ENCODE measurements at places on chromosomes 12 and 14. TPM values are rescaled to one million over a fixed set of nuclear protein-coding genes. Genes with fewer than 3 reads are reported as not detected.

DNA sequence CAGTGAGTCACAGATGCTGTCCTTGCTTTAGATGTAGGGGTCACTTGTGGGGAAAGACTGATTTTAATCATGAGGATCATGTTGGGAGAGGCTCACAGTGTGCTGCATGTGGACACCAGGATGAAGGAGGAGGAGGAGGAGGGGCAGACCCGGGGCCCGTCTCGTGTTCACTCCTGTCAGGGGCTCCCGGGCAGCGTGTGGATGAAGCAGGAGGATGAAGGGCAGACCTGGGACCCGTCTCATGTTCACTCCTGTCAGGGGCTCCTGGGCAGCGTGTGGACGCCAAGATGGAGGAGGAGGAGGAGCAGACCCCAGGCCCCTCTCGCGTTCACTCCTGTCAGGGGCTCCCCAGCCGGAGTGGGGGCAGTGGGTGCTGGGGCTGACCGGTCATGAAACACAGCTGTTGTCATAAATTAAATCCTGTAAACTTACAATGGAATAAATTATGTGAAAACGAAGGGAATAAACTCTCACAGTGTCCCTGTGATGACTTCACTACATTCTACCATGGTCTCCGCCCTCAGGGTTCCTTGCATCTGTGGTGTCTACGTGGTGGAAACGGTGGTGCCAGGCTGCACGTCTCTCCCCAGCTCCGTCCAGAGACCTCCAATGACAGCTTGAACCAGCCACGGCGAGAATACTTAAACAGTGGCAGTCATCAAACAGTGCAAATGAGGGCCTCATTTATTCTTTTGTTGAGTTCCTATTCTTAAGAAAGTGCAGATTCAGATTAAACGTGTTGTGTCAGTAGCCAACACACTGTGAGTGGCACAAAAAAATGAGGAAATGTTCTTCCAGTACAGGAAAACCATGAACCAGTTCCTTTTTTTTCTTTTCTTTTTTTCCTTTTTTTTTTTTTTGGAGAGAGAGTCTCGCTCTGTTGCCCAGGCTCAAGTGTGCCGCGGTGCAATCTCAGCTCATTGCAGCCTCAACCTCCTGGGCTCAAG is 37.7 kb upstream of the SFSWAP start:
- no peak for DNase-seq
- H3K4me3 ChIP-seq: no peak overlapping the region
- no peaks in the 10 kb centered on the region for H3K4me1 ChIP-seq
- H3K27ac ChIP-seq: no peak overlapping the region

GRCh38 chr12:48040354-48040753 is 36.1 kb upstream of the COL2A1 start:
- H3K4me1 ChIP-seq: no peaks in the 10 kb centered on the region
- no peaks in the 10 kb centered on the region for H3K27me3 ChIP-seq
- no peak overlapping the region for H3K27ac ChIP-seq
- H3K36me3 ChIP-seq: peaks cover 6% of the 10 kb centered on the region
- DNase-seq: no peak

The PPM1H gene
- 10.3 TPM for total RNA-seq

- no peak for DNase-seq
- H3K36me3 ChIP-seq: no peaks in the 10 kb centered on the region
- no peaks in the 10 kb centered on the region for H3K4me1 ChIP-seq
- no peak overlapping the region for H3K27ac ChIP-seq
- H3K4me3 ChIP-seq: no peak overlapping the region
These were observed 170.6 kb downstream of the CRADD start for GRCh38 chr12:93847517-93848474.

The RNASE7 gene
- total RNA-seq: not detected

The TMEM119 gene
- 4.6 TPM for total RNA-seq

DNA sequence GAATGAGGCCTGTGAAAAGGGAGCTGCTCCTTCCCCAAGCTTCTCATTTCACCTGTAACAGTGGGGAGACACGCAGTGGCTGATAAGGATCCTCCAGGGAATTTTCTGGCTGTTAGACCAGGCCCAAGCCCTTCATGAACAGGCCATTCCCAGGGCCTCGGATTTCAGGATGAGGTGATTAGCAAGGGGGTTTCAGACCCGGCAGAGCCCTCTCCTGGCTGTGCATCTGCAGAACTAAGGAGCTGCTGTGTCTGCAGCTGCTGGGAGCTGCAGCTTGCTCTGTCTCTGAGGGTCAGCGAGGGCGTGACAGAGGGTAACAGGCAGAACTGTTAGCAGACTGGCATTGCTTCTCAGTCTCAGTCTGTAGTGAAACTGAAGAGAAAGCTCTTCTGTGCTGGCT is 110.4 kb downstream of the KCNA5 start:
- no peak overlapping the region for H3K27ac ChIP-seq
- H3K36me3 ChIP-seq: no peaks in the 10 kb centered on the region
- no peaks in the 10 kb centered on the region for H3K4me1 ChIP-seq
- no peaks in the 10 kb centered on the region for H3K27me3 ChIP-seq
- H3K4me3 ChIP-seq: no peak overlapping the region

The SPRYD3 gene
- total RNA-seq: 68.0 TPM

DNA sequence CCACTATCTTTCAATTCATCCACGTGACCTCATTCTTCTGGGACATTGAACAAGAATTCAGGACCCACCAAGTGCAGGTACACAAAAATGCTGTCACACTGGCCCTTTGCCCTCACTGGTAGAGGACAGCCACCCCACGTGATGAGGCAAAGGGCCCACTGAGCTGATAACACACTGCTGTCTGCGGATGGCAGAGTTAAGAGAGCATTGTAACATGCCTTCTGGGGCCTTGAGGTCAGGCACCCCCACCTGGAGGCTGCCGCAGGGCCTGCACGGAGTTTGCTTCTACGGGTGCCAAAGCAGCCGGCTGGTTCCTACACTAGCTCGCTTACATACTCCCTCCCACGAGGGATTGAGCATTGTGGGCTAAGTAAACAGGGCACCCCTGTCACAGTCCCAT is 101.0 kb downstream of the LRIG3 start:
- H3K27me3 ChIP-seq: no peaks in the 10 kb centered on the region
- no peak overlapping the region for H3K4me3 ChIP-seq
- no peak for DNase-seq
- H3K36me3 ChIP-seq: no peaks in the 10 kb centered on the region

The SLC2A3 gene
- 136 TPM for total RNA-seq

GRCh38 chr14:64646103-64646502 is 58.1 kb upstream of the PLEKHG3 start:
- no peak for DNase-seq
- H3K36me3 ChIP-seq: no peaks in the 10 kb centered on the region
- H3K27me3 ChIP-seq: no peaks in the 10 kb centered on the region
- H3K4me3 ChIP-seq: no peak overlapping the region
- H3K4me1 ChIP-seq: no peaks in the 10 kb centered on the region
- H3K27ac ChIP-seq: no peak overlapping the region

The GLT8D2 gene
- total RNA-seq: 45.2 TPM

DNA sequence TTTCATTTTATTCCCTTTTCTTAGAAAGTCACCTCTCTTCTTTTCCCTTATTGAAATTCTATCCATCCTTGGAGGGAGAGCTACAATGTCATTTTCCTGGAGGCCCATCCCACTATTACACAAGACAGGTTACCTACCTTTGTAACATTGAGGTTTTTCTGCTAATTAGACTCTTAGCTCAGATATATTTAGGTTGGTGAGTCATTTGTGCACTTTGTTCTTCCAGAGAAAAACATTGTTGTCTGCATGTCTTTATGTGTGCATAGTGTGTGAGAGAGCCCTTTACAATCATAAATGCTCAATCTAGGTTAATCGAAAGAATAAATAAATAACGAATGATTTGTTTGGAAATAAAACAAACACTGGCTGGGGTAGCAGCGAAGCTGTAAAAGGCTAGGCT is 191.8 kb downstream of the DACT1 start:
- H3K4me3 ChIP-seq: no peak overlapping the region
- no peak for DNase-seq
- H3K27me3 ChIP-seq: no peaks in the 10 kb centered on the region
- no peaks in the 10 kb centered on the region for H3K36me3 ChIP-seq
- no peak overlapping the region for H3K27ac ChIP-seq

- no peak overlapping the region for H3K27ac ChIP-seq
- DNase-seq: no peak
- H3K27me3 ChIP-seq: no peaks in the 10 kb centered on the region
- H3K4me3 ChIP-seq: no peak overlapping the region
- H3K4me1 ChIP-seq: no peaks in the 10 kb centered on the region
These were observed 9.8 kb upstream of the EXD2 start for GRCh38 chr14:69181491-69181890.

The COX6A1 gene
- 229 TPM for total RNA-seq

DNA sequence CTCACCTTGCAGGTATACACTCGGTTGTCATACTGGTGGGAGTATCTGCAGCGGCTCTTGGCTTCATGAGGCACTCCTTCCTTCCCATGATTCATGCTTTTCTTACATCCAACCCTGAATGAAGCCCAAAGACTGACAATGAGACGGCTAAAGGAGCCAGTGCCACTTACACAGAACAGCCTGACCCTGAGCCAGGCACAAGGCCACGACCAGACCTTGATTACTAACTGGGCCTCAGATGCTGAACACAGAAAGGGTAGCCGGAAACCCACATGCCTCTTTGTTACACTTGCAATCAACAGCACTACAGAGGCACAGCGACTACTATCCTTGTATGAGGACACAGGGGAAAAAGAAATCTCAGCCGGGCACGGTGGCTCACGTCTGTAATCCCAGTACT is 48.0 kb downstream of the ZFYVE1 start:
- H3K27me3 ChIP-seq: no peaks in the 10 kb centered on the region
- no peaks in the 10 kb centered on the region for H3K4me1 ChIP-seq
- DNase-seq: no peak
- no peak overlapping the region for H3K27ac ChIP-seq
- peaks cover 43% of the 10 kb centered on the region for H3K36me3 ChIP-seq

DNA sequence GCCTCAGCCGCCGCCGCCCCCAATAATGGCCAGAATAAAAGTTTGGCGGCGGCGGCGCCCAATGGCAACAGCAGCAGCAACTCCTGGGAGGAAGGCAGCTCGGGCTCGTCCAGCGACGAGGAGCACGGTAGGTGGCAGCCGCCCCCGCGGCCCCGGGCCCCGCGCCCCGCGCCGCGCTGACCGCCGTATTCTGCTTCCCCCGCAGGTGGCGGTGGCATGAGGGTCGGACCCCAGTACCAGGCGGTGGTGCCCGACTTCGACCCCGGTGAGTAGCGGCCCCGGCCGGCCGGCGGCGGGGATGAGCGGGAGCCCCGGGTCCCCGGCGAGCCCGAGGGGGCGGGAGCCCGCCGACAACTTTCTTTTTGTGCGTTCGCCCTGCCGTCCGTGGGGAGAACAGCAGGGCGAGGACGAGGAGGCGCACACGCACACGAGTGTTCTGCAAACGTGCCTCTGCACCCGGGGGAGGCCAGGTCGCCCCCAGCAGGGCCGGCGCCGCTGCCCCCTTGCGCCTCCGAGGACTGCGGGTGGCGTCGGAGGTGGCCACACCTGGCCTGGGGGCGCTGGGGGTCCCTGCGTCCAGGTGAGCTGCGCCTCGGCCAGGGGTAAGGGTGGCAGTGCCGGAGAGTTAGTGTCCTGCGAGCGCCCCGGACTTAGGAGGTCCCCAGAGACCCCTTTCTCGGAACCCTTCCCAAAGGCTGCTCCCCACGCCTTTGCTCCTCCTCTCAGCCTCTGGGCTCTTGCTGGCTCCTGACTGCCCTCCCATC is 794 bp downstream of the RCOR1 start:
- peak overlapping the region; percentile 93 for H3K4me3 ChIP-seq
- H3K27me3 ChIP-seq: no peaks in the 10 kb centered on the region
- peaks cover 6% of the 10 kb centered on the region for H3K4me1 ChIP-seq
- DNase-seq: no peak
- H3K36me3 ChIP-seq: no peaks in the 10 kb centered on the region
- peak overlapping the region; percentile 87 for H3K27ac ChIP-seq

The IFNG gene
- total RNA-seq: not detected

GRCh38 chr12:121580959-121581685 is at the start of gene KDM2B:
Gene KDM2B (minus strand): TSS chr12:121581023. CDS start chr12:121580911, 112 bp downstream.
- peak within 1 kb of the TSS; percentile 66 for H3K27ac ChIP-seq
- no peaks in the 10 kb centered on the region for H3K36me3 ChIP-seq
- peaks cover 55% of the 10 kb centered on the region for H3K4me1 ChIP-seq
- DNase-seq: no peak
- H3K4me3 ChIP-seq: peak within 1 kb of the TSS; percentile 84

DNA sequence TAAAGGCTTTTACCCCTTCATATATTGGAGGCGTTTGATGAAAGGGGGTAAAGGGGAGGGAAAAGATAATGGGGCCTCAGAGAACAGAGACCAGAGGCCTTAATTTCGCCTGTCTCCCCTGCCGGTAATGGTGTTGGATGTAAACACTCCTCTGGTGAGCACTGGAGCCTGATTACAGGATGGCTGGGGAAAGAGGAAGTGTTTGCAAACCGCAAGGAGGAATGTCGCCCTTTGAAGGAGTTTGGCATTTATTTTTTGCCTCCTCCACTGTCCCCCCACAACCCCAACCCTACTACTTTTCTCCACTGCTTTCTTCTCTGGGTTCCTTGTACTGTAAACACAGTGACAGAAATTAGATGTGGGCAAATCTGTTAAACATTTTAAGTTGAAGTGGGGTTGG is 211.9 kb upstream of the TBX3 start:
- no peak overlapping the region for H3K27ac ChIP-seq
- H3K36me3 ChIP-seq: no peaks in the 10 kb centered on the region
- H3K4me3 ChIP-seq: no peak overlapping the region
- H3K27me3 ChIP-seq: no peaks in the 10 kb centered on the region
- no peak for DNase-seq

The GSKIP gene
- 9.0 TPM for total RNA-seq

The STAC3 gene
- 0.27 TPM for total RNA-seq

GRCh38 chr12:91404441-91404840 is 221.8 kb upstream of the DCN start:
- H3K27me3 ChIP-seq: no peaks in the 10 kb centered on the region
- H3K27ac ChIP-seq: no peak overlapping the region
- DNase-seq: no peak
- H3K4me3 ChIP-seq: no peak overlapping the region

The KLC1 gene
- 545 TPM for total RNA-seq

- no peaks in the 10 kb centered on the region for H3K27me3 ChIP-seq
- no peak overlapping the region for H3K4me3 ChIP-seq
- DNase-seq: no peak
- H3K36me3 ChIP-seq: no peaks in the 10 kb centered on the region
- H3K4me1 ChIP-seq: no peaks in the 10 kb centered on the region
- no peak overlapping the region for H3K27ac ChIP-seq
These were observed 102.0 kb upstream of the FOXN3 start for GRCh38 chr14:89519040-89519439.

GRCh38 chr14:36649872-36650650 is 11.6 kb upstream of the PAX9 start:
- H3K4me3 ChIP-seq: no peak overlapping the region
- H3K36me3 ChIP-seq: no peaks in the 10 kb centered on the region
- no peak overlapping the region for H3K27ac ChIP-seq
- no peak for DNase-seq
- H3K4me1 ChIP-seq: peaks cover 18% of the 10 kb centered on the region

DNA sequence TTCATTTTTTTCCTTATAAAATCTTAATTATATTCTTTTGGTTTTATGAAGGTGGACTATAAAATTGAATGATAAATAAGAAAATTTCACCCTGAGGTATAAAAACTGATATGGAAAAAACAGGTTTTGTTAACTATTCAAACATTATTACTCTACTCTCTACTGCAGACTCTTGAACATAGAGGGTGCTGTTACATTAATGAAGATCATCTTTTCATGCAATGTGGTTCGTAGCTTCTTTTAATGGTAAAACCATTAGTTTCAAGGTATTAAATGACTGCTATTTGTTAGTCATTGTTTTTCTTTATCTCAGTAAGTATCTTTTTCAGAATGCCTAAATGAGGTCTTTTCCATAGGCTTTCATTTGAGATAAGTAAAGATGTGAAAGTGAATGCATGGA is 510.4 kb downstream of the SLC16A7 start:
- H3K27ac ChIP-seq: no peak overlapping the region
- no peaks in the 10 kb centered on the region for H3K27me3 ChIP-seq
- no peak overlapping the region for H3K4me3 ChIP-seq

Data from thoracic aorta (tissue), 2 donors.